Stimulated activated CD8-positive, alpha-beta memory T cell treated with anti-CD3 and anti-CD28 coated beads, Interleukin-4, amount 100 ng/mL, for 1 hour (primary cell): ENCODE measurements at places on chromosomes 6 and 20.

DNA sequence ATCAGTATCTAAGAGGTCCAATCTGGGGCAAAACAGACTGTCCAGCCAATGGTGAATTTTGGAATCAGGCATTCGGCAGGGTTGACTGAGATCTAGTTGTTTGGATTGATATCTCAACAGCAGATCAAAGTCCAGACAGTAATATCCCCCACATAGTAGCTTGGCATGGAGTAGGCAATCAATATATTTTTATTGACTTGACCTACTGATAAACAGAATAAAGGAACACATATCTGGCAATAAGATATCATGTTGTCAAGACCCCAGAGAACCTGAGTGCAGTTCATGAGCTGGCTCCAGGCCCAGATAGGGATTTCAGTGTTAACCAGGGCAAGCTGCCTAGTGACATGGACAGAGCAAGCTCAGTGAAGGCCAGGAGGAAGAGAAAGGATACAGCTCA is 34.4 kb downstream of the TNFAIP3 start:
- no peak for DNase-seq

GRCh38 chr6:109693111-109693510 is 2.0 kb downstream of the FIG4 start:
- no peak for DNase-seq

GRCh38 chr6:105797983-105798453 is 288.1 kb upstream of the PRDM1 start:
- DNase-seq: no peak

- no peak for DNase-seq
Observed at GRCh38 chr6:7184502-7184901, 76.7 kb downstream of the RREB1 start.

DNA sequence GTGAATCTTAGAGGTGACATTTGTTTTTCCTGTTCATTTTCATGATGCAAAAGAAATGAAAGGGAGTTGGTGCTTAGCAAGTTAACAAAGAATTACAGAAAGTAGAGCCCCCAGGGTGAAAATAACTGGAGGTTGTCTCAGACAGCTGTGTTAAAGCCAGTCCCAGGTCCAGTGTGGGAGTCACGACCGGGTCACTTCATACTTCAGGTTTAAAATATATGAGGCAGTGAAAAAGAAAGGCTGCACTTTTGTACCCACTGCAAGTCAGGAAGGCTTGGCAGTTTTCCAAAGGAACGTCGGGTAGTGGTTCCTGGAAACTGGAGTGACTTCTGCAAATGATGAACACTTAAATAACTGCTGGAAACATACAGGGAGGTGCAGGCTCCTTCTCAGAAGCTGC is 91.5 kb upstream of the THBS2 start:
- DNase-seq: no peak

DNA sequence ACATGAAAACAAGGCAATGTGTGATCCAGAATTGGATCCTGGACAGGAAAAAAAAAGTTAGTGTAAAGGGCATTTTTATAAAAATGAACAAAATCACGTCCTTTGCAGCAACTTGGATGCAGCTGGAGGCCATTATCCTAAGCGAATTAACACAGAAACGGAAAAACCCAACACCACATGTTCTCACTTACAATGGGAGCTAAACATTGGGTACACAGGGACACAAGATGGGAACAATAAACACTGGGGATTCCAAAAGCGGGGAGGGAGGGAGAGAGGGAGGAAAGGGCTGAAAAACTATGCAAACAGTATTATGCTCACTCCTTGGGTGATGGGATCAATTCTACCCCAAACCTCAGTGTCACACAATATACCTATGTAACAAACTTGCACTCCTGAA is 91.4 kb upstream of the BTBD3 start:
- no peak for DNase-seq

DNA sequence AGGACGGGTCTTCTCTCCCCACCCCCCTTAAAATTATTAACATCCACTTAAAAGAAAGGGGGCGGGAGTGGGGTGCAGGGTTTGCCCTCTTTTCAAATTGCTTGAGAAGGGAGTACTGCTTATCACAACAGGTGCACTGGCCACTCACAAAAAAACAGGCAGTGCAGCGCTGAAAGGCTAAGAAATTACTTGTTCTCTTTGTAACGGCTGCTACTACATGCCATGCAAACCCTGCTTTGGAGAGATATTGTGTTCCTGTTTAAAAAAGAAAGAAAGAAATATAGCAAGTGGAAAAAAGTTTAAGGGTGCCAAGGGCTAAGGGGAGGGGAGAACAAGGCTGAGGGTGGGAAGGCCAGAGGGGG is 312.7 kb upstream of the JARID2 start:
- no peak for DNase-seq

- no peak for DNase-seq
Observed at GRCh38 chr6:30206152-30206551, 7.1 kb downstream of the TRIM26 start.

GRCh38 chr6:144335914-144336313 is 50.8 kb downstream of the UTRN start:
- DNase-seq: no peak
